ENCODE measurements at places on chromosomes 5 and 9.

DNA sequence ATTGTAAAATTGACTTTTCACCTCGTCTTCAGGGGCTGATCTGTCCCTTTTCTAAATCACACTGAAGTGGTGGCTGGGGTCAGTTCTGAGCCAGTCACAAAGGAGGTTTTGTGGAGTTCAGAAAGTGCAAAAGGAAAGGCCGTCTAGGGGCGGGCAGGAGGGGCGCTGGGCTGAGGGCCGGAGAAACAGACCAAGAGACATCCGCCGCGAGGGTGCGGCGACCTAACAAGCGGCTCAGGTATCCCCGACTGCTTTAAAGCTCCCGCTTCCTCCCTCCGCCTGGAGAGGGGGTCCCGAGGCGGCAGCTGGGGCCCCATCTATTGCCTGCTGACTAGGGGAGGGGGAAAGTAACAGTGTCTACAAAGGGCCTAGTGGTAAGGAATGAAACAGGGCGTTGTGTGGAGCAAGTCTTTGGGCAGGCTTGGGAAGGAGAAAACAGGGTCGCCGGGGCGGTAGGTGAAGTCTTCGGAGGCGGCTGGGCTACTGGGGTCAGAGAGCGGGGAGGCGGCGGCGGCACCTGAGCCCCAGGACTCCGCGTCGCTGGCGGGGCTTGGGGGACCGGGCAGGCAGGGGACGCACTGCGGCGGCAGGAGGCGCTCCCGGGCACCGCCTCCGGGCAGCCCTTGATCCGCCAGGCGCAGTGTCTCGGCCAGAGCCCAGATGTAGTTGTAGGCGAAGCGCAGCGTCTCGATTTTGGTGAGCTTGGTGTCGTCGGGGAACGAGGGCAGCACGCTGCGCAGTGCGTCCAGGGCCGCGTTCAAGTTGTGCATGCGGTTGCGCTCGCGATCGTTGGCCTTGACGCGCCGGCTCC lies 950 bp downstream of the NEUROG1 start:
- no peak for DNase-seq

DNA sequence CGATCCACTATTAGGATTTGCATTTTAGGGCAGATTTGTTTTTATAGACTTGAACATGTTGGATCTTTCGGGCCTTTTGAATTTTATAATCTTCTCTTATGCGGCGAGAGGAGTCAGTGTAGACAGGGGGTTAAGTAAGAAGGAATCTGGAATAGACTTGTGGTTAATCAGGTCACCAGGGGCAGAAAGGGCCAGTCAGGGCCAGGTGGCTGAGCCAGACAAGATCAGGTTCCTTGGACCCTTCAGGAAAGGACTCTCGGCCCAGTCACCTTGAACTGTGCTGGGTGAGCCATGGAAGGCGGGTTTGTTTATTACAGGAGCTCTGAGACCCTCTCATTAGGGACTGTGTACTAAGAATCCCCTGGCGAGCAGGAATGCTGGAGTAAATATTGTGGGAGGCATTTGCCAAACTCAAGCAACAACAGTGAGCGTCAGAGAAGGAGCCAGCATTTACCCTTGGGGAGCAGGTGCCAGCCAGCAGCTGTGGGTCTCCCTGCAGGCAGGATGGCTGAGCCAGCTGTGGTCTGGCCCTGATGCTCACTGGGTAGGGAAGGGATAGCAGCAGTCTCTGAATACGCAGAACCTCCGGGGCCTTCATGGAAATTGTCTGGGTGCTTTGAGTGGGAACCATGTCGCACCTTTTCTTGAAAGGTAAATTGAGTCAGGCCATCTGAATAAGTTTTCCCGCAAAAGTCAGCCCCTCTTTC lies 79.2 kb downstream of the UBE2QL1 start:
- no peak for DNase-seq

- no peak for DNase-seq
Measured at GRCh38 chr9:87428659-87429058, 69.0 kb upstream of the DAPK1 start.

DNA sequence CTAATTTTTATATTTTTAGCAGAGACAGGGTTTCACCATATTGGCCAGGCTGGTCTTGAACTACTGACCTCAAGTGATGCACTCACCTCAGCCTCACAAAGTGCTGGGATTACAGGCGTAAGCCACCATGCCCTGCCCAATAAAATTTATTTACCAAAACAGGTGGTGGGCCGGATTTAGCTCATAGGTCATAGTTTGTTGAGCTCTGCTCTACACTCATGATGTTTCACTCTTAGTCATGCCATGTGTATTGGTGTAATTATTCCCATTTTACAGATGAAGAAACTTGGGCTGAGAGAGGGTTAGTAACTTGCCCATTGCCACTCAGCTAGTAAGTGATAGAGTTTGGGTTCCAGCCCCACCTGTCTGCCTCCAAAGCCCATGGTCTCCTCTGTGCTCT lies 93.1 kb upstream of the WWC1 start:
- DNase-seq = no peak

GRCh38 chr5:35404701-35405100 lies 174.4 kb upstream of the PRLR start:
- DNase-seq = no peak

GRCh38 chr5:141567513-141568117 lies 51.2 kb downstream of the DIAPH1 start:
- peak; percentile 40 for DNase-seq

GRCh38 chr5:1851290-1851934 lies 31.3 kb downstream of the IRX4 start:
- DNase-seq = no peak

DNA sequence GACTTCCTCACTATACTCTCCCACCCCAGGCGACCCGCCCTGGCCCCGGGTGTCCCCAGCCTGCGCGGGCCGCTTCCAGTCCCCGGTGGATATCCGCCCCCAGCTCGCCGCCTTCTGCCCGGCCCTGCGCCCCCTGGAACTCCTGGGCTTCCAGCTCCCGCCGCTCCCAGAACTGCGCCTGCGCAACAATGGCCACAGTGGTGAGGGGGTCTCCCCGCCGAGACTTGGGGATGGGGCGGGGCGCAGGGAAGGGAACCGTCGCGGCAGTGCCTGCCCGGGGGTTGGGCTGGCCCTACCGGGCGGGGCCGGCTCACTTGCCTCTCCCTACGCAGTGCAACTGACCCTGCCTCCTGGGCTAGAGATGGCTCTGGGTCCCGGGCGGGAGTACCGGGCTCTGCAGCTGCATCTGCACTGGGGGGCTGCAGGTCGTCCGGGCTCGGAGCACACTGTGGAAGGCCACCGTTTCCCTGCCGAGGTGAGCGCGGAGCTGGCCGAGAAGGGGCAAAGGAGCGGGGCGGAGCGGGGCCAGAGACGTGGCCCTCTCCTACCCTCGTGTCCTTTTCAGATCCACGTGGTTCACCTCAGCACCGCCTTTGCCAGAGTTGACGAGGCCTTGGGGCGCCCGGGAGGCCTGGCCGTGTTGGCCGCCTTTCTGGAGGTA lies 2.1 kb downstream of the CA9 start:
- DNase-seq = peak; percentile 66

DNA sequence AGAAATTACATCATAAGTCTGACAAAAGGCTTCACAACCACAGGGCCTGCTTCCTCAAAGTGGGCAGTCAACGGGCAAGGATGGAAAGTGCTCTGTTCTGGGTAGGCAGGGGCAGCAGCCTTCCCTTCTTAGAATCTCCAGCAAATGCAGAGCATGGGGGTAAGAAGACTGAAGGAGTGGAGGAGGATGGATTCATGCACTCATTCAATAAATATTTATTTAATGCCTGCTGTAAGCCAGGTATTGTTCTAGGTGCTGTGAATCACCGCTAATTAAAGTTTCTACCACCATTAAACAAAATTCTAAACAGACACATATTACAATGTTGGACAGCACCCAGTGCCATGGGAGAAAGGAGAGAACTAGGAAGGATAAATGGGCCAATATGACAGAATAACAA lies 195.6 kb downstream of the ELAVL2 start:
- DNase-seq = no peak

DNA sequence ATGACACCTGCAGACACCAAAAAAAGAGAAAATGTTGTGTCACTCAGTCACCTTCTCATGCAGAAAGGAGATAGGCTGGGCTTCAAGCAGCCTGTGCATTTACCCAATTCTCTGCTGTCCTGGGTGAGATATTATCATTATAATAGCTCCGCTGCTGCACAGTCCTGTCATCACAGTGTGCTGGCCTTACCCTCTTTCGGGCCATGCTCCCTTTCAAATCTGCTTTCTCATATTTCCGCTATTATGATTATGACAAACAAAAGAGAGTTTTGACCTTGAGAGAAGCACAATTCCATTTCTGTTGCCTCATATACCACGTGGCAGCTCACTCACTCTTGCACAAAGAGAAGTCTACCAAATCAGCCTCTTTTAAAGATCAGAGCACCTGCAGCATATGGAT lies 1350.1 kb upstream of the ACO1 start:
- peak; percentile 81 for DNase-seq

DNA sequence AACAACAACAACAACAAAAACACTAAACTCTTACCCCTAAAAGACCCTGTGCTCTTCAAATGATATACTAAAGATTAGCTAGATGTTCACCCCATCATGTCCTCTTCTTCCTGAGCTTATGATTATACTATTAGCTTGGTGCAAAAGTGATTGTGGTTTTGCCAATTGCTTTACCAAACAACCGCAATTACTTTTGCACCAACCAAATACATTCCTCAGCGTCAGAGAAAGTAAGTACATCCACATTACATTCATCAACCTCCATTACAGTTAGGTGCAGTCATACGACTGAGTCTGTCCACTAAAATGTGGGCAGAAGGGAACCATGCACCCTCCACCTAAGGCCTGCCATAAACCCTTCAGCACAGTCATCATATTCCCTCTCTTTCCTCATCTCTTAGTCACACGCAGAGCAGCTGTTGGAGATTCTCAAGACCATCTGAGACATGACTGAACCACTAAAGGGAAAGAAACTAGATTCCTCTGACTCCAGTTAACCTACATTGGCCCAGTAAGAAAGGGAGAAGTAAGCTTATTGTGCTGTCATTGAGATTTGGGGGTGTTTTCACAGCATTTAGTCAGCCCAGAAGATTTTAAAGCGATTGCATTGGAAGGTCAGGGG lies 181.6 kb upstream of the TLE4 start:
- no peak for DNase-seq

DNA sequence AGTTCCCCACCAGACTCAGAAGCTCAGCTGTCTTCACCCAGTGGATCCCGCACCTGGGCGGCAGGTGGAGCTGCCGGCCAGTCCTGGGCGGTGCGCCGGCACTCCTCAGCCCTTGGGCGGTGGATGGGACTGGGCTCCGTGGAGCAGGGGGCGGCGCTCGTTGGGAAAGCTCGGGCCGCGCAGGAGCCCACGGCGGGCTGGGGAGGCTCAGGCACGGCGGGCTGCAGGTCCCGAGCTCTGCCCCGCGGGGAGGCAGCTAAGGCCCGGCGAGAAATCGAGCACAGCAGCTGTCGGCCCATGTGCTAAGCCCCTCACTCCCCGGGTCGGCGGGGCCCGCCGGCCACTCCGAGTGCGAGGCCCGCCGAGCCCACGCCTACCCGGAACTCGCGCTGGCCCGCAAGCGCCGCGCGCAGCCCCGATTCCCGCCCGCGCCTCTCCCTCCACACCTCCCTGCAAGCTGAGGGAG lies 560.0 kb downstream of the BRINP1 start:
- DNase-seq = no peak

DNA sequence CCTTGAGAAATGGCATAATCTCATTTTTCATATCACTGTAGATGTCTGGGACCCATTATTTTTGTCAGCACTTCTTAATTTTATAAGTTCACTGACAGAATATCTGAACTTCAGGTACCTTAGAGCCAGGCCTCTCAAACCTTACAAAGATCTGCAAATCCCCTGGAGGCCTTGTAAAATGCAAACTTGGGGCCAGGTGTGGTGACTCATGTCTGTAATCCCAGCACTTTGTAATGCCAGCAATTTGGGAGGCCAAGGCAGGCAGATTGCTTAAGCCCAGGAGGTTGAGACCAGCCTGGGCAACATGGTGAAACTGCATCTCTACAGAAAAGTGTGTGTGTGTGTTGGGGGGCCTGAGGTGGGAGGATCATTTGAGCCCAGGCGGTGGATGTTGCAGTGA lies 30.8 kb downstream of the RASGRF2 start:
- DNase-seq = no peak

- no peak for DNase-seq
Measured at GRCh38 chr9:137157618-137158415, 12.0 kb downstream of the LRRC26 start.

DNA sequence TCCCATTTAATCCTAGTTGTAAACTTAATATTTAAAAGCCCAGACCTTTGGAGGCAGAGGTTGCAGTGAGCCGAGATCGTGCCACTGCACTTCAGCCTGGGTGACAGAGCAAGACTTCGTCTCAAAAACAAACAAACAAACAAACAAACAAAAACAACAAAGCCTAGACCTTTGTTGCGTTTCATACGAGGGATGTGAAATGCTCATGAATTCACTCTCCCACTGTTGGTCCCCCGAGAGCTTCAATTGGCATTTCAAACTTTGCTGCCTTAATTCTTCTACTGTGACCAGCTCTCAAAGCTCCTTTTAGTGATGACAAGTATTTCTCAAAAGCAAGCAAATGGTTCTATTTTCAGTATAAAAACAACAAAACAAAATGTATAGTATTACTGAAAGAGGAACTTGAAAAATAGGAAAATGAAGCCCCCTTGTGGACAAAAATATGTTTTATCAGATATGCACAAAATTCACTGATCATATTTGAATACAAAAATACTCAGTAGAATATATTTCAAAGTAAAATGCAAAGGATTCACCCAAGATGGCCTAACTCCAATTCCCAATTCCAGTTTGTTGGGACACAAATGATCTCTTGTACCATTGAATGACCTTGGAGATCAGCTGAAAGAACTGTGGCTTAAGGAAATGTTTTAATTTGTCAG lies 140.4 kb downstream of the ESM1 start:
- DNase-seq = peak; percentile 6

- no peak for DNase-seq
Measured at GRCh38 chr9:114446672-114447450, 58.4 kb downstream of the WHRN start.

DNA sequence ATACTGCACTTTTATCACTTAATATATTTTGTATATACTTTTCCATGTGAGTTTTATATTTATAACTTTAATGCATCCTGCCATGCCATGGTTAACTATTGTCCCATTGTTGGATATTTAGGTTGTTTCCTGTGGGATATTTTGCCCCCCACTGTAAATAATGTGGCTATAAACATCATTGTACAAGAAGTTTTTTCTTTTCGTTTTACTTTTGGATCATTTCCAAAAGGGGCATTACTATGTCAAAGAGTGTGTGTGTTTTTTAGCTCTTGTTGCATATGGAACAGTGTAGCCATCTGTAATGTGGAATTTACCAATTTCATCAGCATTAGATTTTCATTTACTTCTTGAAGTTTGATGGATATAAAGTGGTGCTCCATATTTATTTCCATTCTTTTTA lies 13.3 kb downstream of the ITGA2 start:
- no peak for DNase-seq

Data from SK-N-DZ (cell line).